ENCODE measurements at places on chromosomes 5 and 9.

DNA sequence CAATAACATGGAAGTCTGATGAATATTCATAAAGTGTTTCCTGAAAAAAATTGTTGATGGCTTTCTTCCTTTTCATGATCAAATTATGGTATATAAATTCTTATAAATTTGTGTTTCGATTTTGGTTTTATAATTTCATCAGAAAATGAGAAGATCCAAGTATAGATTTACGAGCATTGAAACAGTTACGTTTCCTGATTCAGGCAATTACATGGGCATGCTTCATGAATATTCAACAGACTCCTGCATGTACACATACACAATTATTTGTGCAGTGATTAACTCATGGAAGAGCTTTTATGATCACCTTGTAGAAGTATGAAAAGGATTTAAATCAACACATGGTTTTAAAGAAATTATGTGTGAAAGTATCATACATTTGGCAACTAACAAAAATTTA is 136.7 kb downstream of the MPDZ start:
- no peak for DNase-seq

- no peak for DNase-seq
Measured at GRCh38 chr9:6764523-6764922, 6.8 kb downstream of the KDM4C start.

DNA sequence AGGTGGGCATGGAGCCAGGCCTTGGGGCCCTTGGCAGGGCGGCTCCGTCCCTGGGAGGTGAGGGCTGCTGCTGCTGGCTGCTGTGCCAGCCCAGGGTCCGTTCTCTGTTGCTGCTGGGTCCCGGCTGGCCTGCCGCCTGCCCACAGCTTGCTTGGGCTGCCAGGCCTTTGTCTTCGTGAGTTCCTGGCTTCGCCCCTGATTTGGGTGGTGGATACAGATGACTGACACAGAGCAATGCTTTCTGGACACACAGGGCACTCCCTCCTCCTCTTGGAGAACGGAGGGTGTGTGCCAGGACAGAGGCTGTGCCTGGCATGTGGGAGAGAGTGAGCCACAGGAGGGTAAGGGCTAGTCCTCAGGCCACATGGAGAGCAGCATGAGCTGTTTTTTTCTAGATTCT is 166.1 kb downstream of the MACROH2A1 start:
- DNase-seq, result no peak

- no peak for DNase-seq
Measured at GRCh38 chr5:107617052-107617451, 53.7 kb downstream of the EFNA5 start.

DNA sequence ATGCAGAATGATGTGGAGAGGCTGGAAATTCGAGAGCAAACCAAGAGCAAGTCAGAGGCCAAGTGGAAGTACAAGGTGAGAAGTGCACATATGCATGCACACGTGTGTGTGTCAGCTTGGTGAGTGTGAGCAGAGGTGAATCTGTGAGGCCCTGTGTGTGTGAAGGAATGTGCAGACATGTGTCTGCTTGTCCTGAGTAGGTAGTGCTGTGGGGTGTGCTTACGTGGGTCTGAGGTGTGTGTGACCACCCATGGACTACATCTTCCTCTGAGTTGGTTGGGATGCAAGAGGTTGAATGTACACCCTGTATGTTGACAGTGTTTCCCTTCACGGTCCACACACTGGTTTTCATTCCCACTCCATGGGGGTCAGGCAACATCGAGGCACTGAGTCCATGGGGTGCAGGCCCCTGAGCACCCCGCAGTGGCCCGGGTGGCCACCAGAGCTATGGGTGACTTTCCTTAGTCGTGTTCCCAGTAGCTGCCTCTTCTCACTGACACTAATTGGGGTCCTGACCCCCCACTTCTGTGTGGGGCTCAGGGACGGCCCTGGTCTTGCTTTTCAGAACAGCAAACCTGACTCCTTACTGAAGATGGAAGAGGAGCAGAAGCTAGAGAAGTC is 86.7 kb downstream of the PHF2 start:
- DNase-seq, result no peak

- no peak for DNase-seq
Measured at GRCh38 chr5:171745602-171746001, 40.0 kb upstream of the SMIM23 start.

DNA sequence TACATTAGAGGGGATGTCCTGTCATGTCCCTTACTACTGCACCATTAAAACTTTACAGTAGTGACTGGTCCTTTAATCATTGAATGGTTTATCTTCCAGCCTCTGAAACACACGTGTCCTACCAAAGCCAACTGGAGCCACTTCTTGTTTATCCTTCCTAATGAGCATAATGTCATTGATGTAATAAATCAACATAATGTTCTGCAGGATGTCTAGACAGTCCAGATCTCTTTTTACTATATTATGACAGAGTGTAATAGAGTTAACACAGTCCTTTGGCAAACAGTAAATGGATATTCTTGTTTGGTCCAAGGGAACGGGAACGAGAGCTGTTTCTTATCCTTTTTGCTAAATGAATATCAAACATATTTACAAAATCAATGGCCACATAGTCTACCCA is 88.1 kb upstream of the PTPRD start:
- no peak for DNase-seq

- DNase-seq, result no peak
Measured at GRCh38 chr9:118533101-118533500, 828.9 kb downstream of the TLR4 start.

- peak; percentile 27 for DNase-seq
Measured at GRCh38 chr9:127865645-127866464, 11.4 kb upstream of the ENG start.

- DNase-seq, result no peak
Measured at GRCh38 chr5:159050316-159051143, 49.2 kb downstream of the EBF1 start.
